ENCODE measurements at places on chromosomes 3 and 15.

GRCh38 chr3:126679318-126679751 is 24.4 kb upstream of the TXNRD3 start:
- peak; percentile 80 for DNase-seq

DNA sequence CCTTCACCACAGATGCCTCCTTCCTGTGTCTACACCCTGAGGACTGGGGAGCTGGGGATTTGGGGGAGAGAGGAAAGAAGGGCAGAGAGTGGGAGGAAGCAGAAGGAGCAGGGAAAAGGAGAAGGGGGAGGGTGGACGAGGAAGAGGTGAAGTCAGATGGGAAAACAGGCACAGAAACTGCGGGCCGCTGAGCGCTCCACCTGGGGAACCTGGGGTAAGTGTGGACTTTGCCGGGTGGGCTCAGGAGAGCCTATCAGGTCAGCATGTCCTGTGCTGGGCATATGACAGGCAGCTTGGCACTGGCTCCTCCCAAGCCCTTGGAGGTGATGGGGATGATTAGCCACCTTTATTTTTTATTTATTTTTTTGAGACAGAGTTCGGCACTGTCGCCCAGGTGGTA is 62.6 kb downstream of the CORO2B start:
- no peak for DNase-seq

DNA sequence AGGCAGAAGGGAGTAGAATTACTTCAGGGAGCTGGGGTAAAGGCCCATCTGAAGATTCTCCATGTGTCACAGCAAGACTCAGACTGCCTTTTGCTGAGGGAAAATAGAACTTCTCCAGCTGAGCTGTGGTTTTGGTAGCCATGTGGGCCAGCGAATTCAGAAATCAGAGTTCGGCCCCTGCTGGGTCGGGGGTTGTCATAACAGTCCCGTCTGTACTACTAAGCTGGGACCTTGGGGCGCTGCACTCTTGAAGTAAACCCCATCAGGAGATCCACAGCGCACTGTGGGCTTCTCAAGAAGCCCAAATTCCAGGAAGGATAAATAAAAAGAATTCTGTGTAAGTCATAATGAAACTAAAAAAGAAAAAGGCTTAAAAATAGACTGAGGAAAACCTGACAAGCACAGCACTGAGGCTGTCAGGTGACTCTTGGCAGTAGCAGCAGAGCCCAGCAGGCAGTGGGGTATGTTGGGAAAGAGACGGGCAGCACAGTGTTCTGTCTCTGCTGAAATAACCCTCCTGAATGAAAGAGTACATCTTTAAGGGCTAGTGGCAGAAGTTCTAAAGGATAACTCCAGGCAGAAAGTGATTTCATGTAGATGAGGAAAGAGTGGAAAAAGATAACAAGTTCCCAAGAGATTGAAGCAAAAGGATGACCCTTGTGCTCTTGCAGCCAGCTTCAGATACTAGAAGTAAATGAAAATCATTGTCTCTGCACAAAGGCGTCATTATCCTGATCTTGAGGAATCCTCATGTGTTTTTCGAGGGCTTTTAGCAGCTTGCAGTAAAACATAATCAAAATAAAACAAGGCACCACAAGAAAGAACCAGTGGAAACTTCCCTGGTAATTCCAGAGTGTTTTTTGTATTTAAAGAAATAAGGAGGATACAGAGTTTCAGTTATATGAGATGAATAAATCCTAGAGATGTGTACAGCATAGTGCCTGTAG is 74.5 kb downstream of the RAB7A start:
- no peak for DNase-seq

DNA sequence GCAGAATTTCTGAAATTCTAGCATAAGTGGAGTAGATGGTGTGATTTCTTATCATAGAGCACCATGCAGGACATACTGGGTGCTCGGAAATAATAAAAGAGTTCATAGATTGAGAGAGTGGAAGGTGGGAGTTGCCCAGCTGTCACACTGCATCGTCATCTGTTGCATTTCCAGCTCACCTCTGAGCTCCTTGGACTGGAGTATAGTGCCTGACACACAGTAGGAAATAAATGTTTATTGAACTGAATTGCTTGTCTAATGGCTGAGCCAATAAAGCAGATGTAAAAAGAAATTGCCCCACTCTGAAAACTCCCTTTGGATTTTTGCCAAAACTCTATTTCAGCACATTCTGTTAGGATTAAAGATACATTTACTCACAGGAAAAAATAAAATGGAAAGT is 108.9 kb upstream of the UBE2E1 start:
- DNase-seq, result peak; percentile 21

DNA sequence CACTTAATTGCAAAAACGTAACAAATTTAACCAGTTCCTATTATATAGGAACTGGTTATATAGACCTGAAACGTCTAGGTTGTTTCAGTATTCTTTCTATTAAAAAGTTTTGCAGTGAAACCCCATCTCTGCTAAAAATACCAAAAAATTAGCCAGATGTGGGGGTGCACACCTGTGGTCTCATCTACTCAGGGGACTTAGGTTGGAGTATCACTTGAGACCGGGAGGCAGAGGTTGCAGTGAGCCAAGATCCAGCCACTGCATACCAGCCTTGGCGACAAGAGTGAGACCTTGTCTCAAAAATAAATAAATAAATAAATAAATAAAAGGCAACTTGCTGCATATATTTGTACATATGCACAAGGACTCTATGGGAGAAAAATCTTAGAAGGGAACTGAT is 387.0 kb downstream of the TUSC7 start:
- no peak for DNase-seq

DNA sequence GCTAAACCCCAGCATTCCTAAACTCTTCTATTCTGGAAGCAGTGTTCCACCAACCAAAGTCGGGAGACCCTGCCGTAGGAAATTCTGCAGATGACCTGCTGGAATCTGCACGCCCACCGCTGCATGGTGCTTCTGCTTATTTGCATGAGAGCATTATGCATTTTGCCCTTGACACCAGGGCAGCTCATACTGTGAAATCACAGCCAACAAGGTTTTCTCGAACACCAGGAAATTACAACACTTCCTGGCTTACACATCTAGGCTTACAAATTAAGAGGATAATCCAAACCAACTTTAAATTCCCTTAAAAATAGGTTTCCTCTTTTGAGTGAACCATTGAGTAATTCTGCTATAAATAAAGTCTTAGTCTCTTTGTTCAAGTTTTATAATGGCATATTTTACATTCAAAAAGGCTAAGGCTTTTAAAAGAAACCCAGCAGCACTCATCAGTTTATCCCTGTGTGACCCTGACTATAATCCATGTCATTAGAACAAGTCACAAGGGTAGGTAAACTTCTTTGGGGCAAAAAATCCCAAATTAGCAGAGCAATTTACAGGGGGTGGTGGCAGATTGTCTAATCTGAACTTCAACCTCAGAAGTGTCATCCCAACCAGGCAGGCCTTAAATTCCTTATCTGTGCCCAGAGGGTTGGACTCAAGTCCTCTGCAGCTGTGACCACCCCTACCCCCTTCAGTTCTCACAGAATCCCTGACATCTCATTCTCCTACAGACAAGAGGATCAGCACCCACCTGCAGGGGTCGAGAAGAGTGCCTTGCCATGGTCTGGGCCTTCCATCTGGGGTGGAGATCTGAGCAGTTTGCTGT is 33.5 kb upstream of the RBP1 start:
- peak; percentile 44 for DNase-seq

GRCh38 chr15:79432345-79433275 is 474 bp downstream of the MINAR1 start:
- DNase-seq, result no peak

DNA sequence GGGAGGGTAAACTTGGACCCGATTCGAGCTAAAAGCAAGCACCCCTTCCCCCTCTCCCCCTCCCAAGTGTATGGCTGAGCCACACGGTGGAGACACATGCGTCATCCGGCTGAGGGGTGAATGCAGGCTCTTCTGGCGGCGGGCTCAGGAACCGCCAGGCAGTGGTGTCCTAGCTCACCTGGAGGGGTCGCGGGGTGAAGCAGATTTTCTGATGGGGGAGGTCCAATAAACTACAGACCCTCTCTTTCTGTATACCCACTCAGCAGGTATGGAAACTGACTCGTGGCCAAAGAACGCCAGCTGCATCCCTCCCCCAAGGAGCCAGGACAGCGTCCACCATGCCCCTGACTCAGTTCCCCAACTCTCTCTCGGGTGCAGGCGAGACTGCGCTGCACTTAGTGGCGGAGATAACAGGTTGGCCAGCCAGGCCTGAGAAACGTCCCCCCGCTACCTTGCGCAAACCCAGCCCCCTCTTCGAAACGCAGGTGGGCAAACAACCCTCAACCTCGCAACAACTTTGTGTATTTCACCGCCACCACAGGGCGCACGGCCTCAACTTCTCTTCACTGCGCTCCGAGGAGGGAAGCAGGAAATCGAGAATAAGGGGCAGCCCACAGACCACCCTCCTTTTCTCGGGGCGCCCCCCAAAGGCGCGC is 1.3 kb downstream of the MAGI1 start:
- peak; percentile 51 for DNase-seq

DNA sequence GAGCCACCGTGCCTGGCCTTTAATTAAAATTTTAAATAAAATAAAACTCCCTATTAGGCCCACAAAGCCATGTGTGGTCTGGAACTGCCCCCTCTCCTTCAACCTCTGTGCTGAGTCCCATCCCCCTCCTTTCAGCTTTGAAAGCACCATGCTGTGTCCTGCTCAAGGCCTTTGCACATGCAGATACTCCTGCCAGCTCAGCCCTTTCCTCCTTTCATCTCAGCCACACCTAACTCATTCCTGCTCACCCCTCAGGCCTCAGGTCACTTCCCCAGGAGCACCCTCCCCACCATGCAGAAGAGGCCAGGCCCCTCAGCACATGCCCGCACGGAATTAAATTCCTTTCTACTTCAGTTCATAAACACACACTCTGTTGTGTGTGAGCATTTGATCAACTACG is 28.1 kb downstream of the ATRIP start:
- DNase-seq, result no peak

DNA sequence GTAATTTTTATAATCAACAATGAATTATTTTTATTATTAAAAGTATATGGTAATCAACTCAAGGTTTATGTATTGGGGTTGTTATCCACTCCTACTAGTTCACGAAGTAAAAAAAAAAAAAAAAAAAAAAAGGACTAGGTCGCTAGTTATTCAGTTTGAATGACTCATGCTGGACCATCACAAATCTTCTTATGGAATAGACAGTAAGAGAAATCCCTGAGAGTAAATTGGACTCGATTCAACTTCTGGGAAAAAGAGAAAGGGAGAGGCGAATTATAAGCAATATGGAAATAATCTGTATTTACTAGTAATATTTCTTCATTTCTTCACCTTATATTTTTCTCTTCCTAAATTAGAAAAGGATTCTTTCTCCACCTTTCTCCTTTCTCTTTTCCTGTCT is 2.0 kb downstream of the MYEF2 start:
- DNase-seq, result peak; percentile 14

DNA sequence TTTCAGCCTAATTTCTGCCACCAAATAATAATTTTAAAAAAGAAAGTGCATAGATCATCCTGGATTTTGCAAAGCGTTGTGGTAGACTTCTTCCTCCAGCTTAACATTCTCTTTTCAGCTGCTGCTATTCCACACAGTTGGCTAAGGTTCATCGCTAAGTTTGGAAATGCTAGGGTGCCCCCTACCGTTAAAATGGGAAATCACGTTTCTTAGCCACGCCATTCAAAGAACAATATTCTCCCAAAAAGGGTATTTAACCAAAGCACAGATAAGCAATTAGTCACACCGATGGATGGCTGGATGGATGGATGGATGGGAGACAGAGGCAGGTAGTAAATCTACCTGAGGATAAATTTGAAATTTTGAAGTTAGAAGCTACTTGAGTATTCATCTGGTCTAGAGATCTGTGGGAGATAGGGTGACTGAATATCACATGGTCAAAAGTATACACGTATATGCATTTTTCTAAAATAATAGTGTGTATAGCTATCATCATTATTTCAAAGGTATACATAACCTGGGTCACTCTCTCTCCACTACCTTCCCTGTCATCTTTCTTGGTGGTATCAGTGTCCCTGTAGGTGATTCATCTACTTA is 67.2 kb downstream of the EFHB start:
- peak; percentile 75 for DNase-seq

DNA sequence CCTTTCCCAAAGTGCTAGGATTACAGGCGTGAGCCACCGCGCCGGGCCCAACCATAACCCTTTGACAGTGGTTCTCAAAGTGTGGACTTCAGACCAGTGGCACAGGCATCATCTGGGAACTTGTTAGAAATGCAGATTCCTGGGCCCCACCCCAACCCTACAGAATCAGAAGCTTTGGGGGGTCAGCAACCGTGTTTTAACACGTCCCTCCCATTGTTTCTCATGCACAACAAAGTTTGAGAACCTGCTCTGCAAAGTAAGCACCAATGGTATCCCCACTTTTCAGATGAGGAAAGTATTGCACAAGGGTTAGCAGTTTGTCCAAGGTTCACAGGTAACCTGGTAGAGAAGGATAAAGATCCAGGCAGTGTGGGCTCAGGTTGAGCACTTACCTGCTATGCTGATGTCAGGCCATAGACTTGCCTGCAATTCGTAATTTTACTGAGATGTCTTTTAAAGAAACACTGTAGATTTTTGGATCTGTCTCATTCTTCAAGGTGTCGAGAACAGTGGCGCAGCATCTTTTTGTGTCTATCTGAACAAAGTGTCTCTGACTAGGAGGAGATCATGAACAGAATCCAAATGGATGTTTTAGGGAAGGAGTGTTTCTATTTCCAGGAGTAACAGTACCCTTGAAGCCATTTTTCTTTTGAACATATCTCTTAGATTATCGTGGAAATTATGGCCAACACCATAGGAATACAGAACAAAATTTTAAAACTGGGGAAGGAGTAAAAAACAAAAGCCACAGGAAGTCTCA is 2.5 kb downstream of the GXYLT2 start:
- DNase-seq, result peak; percentile 5

Data from MCF 10A (cell line).